ENCODE measurements at places on chromosomes 4 and X.

- no peak for DNase-seq
Measured at GRCh38 chr4:153426207-153426885, 39.8 kb upstream of the TMEM131L start.

- no peak for DNase-seq
Measured at GRCh38 chr4:8765084-8765483, 106.6 kb downstream of the HMX1 start.

GRCh38 chr4:83489711-83490326 lies 4.9 kb upstream of the ABRAXAS1 start:
- DNase-seq = no peak

- no peak for DNase-seq
Measured at GRCh38 chr4:122525865-122526264, 69.3 kb upstream of the IL2 start.

DNA sequence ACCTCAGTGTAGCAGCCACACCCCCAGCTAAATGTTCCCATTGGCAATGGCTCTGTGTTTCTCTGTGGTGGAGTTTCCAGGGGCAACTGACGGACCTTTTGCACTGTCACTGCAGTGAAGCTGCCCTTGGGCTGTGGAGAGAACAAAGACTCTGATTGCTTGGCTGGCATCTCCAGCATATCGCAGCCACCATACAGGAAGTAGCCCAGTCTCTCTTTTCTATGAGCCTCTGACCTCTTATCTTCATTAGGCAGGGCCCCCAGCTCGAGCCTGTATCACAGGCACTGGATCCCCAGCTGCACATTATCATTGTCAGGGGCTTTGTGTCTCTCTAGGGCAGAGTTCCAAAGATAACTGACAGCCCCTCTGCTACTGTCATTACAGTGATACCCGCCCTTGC lies 483.5 kb downstream of the ARAP2 start:
- no peak for DNase-seq
